ENCODE measurements at places on chromosomes 2 and 18.

DNA sequence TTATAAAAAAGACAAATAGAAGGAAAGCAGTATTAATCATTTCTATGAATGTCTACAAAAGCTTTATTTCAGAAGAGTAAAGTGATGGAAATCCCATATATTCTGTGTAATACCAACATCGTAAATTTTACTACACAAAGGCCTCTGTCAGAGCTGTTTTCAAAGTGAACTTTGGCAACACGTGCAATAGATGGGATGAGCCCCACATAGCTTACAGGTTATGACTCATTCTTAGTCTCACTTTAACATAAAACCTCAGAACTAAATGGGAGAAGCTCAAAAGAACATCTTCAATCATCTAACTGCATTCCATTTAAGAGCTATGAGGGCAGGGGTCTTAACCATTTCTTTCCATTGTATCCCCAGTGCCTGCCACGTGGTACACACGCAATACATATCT is 11.5 kb downstream of the VPS4B start:
- DNase-seq = no peak

- DNase-seq = peak; percentile 54
Observed at GRCh38 chr2:55051026-55051866, 995 bp upstream of the RTN4 start.

DNA sequence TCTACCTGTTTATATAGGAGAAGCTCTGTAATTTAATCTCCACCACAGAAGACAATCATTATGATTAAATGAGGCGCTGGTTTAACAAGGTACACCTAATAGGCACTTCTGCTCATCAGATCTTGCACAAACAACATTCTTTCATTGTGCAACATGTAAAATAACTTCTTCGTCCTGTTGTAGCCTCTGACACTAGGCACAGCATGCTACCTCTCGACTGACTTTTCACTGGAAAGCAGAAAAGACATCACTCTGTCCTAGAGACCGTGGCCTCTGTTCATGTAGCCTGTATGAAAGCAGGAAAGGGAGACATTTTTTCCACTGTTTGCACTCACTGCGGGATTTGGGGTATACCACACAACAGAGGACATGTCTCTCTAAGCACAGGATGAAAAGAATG is 316.5 kb downstream of the IRS1 start:
- DNase-seq = no peak

GRCh38 chr2:190964170-190964795 is 49.7 kb downstream of the STAT1 start:
- no peak for DNase-seq

- DNase-seq = no peak
Observed at GRCh38 chr2:112993831-112994230, 11.4 kb upstream of the IL36A start.

GRCh38 chr2:66684289-66684688 is 249.4 kb downstream of the MEIS1 start:
- no peak for DNase-seq

DNA sequence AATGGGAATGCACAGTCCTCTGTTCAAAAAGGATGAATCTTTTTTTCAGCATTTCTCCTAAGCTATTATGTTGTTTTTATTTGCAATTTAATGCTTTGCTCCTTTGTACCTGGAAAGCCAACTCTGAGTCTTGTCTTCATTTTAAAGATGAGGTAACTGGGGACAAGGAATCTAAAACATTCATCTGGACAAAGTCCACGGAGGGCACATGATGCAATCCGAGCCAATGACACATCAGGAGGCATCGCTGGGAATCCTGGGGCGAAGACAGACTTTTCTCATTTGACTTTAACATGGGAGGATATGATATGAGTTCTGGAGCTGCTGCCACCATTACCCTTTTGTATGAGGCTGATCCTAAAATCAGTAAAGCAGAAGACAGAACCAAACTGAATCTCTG is 116.5 kb upstream of the REG3G start:
- DNase-seq = peak; percentile 46

- DNase-seq = peak; percentile 57
Observed at GRCh38 chr2:149040451-149040850, 2.0 kb downstream of the LYPD6B start.

GRCh38 chr2:80896576-80896975 is 592.0 kb upstream of the LRRTM1 start:
- DNase-seq = no peak

DNA sequence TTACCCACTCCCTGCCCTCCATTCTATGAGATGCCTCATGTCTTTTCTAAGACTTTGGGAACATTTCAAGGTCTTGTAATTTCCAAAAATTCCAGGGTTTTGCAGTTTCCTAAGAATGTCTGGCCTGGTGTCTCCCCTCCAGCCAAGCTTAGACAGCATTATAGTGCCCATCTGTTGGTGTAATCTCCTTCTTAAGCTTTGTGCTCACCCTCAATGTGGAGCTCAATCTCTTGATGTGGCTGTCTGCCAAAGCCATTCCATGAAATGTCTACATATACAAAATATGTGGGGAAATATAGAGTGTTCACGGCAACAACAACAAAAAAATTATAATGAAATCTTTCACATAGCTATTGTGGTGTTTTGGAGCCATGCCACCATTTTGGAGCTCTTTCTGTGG is 558.4 kb downstream of the PIK3C3 start:
- DNase-seq = no peak

DNA sequence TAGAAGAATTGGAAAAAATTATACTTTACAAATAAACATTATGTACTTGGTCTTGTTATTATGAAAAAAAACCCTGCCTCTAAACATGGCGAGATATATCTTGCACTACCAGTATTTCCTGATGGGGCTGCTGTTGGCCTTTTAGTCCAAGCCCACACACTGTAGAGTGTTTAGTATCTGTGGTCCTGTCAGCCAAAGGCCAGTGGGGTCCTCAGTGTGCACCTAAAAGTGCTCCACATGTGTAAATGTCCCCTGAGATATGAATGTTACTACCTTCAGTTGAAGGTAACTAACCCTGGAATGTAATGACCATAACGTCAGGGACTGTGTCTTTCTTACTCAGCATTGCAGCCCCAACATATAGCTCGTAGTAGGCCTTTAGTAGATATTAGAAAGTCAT is 71.1 kb upstream of the HK2 start:
- no peak for DNase-seq

GRCh38 chr2:196225213-196225612 is 53.8 kb upstream of the STK17B start:
- DNase-seq = no peak

GRCh38 chr2:215681799-215682596 is 246.1 kb upstream of the FN1 start:
- DNase-seq = no peak

GRCh38 chr2:124589971-124590370 is 564.9 kb downstream of the CNTNAP5 start:
- no peak for DNase-seq

DNA sequence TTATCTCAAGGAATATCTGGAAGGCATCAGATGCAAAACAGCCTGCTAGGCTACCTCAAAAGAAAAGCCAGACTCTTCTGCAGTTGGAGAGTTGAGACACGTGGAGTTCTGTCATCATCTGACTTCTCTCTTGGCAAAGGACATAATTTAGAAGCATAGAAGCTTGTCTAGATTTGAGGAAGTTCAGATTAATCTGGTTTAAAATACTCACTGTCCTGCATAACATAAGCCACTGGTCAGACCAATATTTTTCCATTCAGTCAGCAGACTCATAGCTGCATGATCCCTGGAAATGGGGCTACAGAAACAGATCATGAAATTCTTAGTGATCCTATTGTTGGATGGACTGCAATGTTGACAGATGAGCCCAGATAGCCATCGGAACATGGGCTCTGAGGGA is 349.0 kb downstream of the TXNL1 start:
- no peak for DNase-seq

DNA sequence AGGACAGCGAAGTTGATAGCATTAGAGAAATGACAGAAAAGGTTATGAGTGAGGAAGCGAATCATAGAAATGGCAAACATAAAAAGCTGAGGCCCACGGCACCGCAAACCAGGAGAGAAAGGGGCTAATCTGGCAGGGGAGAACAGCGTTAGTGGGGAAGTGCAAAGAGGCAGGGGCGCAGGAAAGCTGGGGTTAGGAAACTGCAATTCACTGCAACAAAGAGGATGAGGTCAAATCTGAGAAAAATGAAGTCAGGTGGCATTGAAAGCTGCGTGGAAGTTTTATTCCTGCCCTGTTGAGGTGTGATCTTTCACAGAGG is 653 bp upstream of the ABI2 start:
- no peak for DNase-seq

DNA sequence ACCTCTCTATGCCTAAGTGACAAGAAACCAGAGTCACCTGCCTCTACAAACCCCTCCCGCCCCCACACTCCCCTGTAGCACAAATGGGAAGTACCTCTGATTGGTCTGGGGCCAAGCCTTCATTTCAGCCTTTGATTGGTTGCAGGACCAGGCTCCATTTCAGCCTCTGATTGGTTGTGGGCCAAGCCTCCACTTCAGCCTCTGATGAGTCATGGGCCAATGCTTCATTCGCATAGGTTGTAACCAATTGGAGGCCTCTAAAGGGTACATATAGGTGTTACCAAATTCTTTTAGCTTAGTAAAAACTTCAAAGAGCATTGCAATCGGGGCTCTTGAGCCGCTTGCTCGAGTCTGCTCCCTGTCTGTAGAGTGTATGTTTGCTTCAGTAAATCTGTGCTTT is 25.0 kb downstream of the CCDC102B start:
- no peak for DNase-seq

DNA sequence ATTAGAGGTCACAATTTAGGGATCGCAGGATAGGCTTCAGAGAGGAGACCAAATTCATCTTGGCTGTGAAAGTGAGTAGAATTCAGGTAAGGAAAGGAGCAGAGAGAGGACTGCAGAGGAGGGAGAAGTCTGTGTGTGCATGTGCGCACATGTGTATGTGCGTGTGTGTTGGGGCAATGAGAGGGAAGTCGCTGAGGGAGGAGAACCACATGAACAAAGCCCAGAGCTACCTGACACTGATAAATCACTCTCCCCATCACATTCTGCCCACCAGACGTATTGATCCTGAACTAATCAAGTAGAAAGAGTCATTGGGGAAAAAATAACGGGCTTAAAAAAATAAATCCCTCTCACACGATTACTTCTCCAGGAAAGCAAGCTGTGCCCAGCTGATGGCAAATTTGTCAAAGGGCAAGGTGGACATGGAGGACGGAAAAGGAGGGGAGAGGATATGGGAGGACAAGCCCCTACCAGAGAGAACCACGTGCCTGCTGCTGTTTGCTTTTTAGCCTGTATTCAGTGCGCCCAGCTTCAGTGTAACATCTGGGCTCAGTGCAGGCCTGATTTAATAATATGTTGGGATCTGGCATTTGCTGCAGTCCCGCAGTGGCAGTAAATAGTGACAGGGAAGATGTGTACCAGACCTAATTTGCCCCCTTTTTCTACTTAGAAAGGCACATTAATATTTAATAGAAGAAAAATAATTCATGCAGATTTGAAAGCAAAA is 307.5 kb downstream of the C1D start:
- DNase-seq = no peak

DNA sequence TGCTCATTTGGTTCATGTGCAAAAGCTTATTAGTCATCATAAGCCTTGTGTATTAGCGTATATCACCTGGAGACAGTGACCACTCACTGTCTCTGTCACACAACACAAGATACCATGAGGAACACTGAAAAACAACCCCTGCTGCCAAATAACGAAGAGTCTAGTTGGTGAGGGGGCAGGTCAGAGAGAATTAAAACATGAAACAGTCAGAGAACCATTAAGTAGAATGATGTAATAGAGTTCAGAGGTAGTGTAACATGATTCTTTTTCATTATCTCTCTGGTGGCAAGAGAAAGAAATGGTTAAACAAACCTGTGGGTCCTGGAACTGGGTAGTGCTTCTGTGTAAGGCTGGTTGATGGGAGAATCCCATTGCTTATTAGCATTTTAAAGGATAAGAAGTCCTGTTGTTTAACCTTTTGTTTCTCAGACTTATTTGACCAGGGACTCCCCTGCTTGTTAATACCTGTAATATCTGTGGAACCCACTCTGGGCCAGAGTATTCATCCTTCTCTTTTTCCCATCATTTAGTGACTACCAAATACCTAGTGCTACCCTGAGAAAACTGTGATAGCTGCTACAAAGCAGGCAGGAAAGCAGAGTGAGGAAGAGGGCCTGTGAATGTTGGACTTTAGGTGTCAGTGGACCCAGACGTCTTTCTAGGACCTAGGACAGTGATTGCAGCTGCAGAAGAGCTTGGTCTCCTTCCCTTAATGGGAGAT is 38.0 kb downstream of the PTRHD1 start:
- DNase-seq = no peak

- no peak for DNase-seq
Observed at GRCh38 chr2:28909655-28910353, 15.3 kb downstream of the WDR43 start.

DNA sequence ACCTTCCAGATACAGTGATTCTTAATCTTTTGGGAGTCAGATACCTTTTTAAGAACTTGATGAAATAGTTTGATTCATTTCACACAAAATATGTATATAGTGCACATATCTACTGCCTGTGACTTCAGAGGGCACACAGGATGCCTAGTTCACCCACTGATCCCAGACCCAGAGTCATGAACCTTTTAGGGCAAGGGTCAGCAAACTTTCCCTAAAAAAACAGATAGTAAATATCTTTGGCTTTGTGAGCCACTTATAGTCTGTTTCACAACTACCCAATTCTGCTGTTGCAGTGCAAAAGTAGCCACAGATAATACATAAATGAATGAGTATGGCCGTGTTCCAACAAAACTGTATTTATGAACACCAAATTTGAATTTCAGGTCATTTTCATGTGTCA is 124.9 kb downstream of the ANKRD44 start:
- DNase-seq = no peak

- DNase-seq = no peak
Observed at GRCh38 chr2:53813151-53813550, 26.3 kb downstream of the ERLEC1 start.

- no peak for DNase-seq
Observed at GRCh38 chr2:144414324-144414845, 105.5 kb downstream of the ZEB2 start.

GRCh38 chr18:58335821-58336220 is 291.8 kb downstream of the NEDD4L start:
- no peak for DNase-seq

DNA sequence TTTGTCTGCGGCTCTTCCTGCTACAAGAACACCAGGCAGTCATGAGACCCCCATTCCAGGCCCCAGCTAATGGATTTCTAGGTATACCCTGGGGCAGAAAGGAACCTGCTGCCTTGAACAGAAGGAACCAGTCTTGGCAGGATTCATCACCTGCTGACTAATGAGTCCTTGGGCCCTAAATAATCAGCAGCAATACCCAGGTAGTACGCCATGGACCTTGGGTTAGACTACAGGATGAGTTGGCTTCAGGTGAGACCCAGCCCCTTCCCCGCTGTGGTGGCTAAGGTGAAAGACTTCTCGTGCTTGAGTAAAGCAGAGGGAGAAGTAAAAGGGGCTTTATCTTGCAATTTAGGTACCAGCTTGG is 105.0 kb downstream of the SPIRE1 start:
- DNase-seq = no peak

GRCh38 chr2:239854596-239854995 is 170.5 kb downstream of the NDUFA10 start:
- no peak for DNase-seq
